ENCODE measurements at places on chromosomes 1 and 21. TPM values are rescaled to one million over a fixed set of nuclear protein-coding genes. Genes with fewer than 3 reads are reported as not detected.
A peak's percentile ranks its signal among the peaks of the same experiment; 100 is the strongest.

The ZSWIM5 gene
- total RNA-seq, result 1.1 TPM

The SPATA21 gene
- not detected for total RNA-seq

The GNG5 gene
- 38.9 TPM for total RNA-seq

The ARTN gene
- total RNA-seq, result 0.11 TPM

The IGSF8 gene
- 52.2 TPM for total RNA-seq

The IFNGR2 gene
- 92.8 TPM for total RNA-seq

The AMY1A gene
- total RNA-seq, result not detected

The RGS8 gene
- total RNA-seq, result not detected

The KRTAP11-1 gene
- total RNA-seq, result not detected

The C1orf210 gene
- total RNA-seq, result not detected

The INSRR gene
- not detected for total RNA-seq

The GPR52 gene
- not detected for total RNA-seq

DNA sequence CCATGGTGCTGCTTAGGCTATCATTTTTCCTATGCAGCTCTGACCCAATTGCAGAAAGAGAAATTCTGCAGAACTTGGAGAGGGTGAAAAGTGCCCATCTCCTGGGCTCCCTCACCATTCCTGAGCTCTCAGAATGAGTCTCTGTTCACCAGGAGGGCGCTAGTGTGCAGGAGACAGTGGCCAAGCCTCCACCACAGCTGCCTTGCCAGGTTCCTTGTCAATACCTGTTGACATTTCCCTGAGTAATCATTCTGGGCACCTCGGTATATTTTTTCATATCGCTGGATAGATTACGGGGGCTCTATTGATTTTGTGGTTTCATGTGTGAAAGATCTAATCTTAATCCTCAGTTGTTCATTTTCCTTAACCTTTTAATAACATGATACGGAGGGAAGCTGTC, 13.0 kb upstream of the C8B start:
- DNase-seq, result no peak

DNA sequence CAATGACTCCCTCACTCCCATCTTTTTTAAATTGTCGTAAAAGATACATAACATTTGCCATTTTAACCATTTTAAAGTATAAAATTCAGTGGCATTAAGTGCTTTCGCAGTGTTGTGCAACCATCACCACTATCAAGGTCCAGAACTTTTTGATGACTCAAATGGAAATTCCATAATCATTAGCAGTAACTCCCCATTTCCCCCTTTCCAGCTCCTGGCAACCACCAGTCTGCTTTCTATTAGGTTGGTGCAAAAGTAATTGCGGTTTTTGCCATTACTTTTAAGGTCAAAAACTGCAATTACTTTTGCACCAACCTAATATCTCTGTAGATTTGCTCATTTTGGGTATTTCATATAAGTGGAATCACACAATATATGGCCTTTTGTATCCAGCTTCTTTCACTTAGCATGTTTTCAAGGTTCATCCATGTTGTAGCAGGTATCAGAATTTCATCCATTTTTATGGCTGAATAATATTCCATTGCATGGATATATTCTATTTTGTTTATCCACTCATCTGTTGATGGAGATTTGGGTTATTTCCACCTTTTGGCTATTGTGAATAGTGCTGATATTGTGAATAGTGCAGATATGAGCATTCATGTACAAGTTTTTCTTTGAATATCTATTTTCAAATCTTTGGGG, 159.7 kb downstream of the HIVEP3 start:
- peak; percentile 92 for DNase-seq

GRCh38 chr1:59556802-59557548, 257.8 kb upstream of the HOOK1 start:
- DNase-seq, result no peak

- peak; percentile 62 for DNase-seq
These were observed 30.7 kb upstream of the CD34 start for GRCh38 chr1:207941665-207942064.

DNA sequence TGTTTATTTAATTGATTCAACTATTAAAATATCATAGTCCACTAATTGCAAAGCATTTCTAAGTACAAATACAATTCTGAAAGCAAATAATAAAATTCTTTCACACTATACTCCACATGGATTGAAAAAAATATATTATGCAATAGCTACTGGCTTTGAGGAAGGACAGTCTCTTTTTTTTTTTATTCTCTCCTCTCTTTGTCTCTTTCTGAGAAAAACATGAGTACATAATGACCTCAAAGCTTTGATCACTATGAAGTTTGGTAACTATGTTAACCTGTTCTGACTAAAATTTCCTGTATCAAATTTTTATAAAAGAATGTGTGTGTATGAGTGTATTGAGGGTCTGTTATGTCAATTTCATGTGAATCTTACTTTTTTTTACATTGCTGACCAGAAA, 96.2 kb downstream of the RGS2 start:
- no peak for DNase-seq

- peak; percentile 20 for DNase-seq
These were observed 48.7 kb downstream of the EIF2D start for GRCh38 chr1:206563367-206564207.

DNA sequence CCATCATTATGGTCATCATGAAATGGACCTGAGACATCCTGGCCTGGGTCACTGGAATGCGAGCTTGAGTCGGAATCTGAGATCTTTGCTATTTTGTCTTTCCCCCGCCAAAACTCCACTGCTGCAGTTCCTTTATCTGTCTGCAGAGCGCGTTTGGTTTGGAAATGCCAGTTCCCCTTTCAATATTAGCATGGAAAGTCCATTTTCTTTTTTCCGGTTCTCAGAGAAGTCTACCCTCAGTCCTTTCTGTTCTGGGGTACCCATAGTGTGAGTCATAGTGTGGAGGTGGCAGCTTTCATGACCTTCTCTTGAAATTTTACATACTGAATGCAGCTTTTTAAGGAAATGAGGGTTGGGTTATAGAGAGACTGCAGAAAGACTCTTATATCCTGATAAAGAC, 14.6 kb downstream of the CACNA1E start:
- no peak for DNase-seq

GRCh38 chr1:8047686-8048445, 21.8 kb upstream of the ERRFI1 start:
- peak; percentile 85 for DNase-seq

DNA sequence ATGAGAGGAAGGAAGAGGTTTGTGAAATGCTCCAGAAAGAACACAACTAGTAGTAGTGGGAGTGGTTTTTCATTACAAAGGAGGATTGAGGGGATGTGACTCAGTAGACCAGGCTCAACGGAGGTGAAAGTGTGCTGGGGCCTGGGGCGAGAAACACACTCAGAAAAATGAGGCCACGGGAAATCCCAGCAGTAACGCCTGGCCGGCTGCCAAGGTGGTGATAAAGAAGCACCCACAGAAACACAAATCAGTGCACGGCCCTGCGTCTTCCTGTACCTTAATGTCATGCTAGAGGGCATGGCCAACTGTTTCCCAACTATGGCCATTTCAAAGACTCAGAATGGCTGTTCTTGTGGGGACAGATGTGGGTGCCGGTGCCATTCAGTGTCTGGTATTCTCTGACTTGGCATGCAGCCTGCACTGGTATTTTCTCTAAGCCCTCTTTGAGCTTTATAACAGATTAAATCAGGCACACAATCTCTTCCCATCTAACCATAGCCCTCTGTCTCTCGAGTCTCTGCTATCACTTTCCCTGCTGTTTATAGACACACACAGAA, 38.2 kb downstream of the URB2 start:
- peak; percentile 11 for DNase-seq

DNA sequence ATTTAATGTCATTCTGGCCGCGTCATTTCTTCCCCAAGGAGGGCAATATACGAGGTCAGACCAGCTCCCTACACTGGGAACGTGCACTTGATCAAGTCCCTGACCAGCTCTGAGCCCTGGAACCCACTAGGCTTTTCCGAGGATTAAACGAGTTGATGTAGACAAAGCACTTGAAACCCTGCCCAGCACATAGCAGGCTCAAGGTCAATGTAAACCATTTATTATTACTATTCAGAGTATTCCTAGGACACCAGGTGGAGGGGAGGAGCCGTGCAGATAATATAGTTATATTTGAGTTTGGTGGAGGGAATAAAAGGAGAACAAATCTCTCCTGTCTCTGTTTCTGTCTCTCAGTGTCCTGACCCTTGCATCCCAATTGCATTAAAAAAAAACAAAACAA, 174.1 kb upstream of the IGSF21 start:
- DNase-seq, result no peak

DNA sequence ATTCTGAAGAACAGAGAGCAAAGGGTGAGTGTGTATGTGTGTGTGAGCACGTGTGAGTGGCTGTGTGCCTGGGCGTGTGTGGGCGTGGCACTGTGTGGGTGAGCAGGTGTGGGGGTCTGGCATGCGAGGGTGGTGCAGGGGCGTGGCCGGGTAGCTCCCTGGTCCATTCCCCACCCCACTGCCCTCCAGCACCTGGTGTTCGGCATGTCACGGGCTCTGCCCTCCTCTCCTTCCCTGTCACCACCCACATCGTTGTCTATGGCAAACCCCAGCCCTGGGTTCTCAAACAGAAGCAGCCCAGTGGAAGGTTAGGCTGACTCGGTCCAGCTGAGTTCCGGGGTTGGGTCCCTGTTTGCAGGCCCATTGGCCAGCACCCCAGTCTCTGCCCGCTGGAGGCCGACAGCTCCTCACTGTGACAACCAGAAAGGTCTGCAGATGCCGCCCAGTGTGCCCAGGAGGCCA, 39.8 kb downstream of the UBE2G2 start:
- DNase-seq, result no peak

DNA sequence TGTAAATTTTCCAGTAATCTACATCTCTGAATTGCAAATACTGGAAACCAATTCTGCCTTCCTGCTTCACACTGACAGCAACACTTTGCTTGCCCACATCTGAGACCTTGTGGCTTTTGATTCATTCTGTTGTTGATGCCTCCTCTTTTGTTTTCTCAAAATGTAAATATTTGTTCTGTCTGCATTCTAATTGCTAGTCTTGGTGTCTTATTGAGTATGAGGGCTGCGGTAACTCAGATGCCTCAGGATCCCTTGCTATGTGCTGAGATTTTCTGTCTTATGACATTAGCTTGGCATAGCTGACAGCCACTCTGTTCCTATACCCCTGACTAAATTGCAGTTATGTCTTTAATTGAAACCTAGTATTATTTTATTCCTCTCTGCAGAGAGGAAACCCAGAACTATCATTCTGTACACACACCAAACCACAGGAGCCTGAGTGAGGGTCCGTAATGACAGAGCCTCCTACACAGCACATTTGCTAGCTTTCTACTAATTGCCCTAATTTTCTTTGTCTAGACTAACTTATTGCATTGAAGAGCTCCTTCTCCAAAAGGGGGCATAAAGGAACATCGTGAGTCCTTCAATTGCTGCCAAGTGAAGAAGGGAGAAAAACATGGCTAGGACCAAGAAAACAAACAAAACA, 72.1 kb downstream of the GREM2 start:
- no peak for DNase-seq

- peak; percentile 80 for DNase-seq
These were observed 6.2 kb upstream of the EXTL1 start for GRCh38 chr1:26015358-26015757.

GRCh38 chr1:245791410-245792312, 636.9 kb downstream of the KIF26B start:
- DNase-seq, result no peak

- peak; percentile 79 for DNase-seq
These were observed at the start of gene AGO4 for GRCh38 chr1:35807614-35808449. AGO4 (plus strand) TSS chr1:35808016; CDS start chr1:35808417, 401 bp downstream.

- no peak for DNase-seq
These were observed 47.4 kb upstream of the ACTRT2 start for GRCh38 chr1:2973601-2974593.

DNA sequence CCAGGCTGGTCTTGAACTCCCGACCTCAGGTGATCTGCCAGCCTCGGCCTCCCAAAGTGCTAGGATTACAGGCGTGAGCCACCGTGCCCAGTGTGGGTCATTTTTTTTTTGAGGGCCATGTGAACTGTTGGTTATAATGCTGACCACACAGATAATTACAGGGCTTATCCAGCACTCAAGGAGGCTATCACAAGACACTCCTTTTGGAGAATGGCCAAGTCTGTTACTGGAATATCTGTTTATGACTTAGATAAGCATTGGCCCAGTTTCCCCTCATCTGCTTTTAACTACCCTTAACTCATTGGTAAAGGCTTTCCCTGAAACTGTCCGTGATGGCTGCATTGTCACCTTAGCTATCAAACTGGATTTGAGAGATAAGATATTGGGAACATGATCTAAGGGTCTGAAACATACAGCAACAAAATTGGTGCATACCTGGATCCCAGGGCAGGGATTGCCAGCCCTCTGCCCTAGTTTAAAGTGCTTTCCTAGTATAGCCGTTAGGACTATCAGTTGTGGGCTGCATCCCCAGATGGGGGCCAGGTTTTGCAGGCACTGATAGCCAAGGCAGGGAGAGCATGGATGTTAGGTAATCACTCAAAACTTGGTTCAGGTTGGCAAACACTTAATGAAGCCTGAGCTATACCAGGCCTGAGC, 15.6 kb downstream of the SZT2 start:
- DNase-seq, result no peak

- peak; percentile 56 for DNase-seq
These were observed 13.7 kb downstream of the LRRC8B start for GRCh38 chr1:89538361-89538760.

DNA sequence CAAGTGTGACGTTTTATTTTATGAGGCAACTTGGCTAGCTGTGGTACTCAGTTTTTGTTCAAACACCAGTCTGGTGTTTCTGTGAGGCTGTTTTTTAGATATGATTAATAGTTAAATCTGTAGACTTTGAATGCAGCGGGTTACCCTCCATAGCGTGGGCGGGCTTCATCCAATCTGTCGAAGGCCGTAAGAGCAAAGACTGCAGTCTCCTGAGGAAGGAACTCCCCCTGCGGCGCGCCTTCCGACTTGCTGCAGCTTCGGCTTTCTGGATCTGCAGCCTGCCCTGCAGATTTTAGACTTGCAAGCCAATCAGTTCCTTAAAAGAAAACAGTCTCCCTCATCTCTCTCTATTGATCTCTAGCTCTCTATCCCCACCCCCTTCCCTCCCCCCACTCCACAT, 4.2 kb upstream of the ZNF496 start:
- DNase-seq, result no peak

All from GM23248 (cell line).